ENCODE measurements at places on chromosomes 6 and 20. TPM values are rescaled to one million over a fixed set of nuclear protein-coding genes. Genes with fewer than 3 reads are reported as not detected.

The SDCBP2 gene
- 1.4 TPM for total RNA-seq

The EEF1A2 gene
- total RNA-seq, result 147 TPM

The SEL1L2 gene
- not detected for total RNA-seq

The PROKR2 gene
- total RNA-seq, result not detected

The GRM1 gene
- total RNA-seq, result not detected

Data from A549 treated with CORT108297 at 1 μM for 4 hours (cell line).